ENCODE measurements at places on chromosomes 1 and 21.

DNA sequence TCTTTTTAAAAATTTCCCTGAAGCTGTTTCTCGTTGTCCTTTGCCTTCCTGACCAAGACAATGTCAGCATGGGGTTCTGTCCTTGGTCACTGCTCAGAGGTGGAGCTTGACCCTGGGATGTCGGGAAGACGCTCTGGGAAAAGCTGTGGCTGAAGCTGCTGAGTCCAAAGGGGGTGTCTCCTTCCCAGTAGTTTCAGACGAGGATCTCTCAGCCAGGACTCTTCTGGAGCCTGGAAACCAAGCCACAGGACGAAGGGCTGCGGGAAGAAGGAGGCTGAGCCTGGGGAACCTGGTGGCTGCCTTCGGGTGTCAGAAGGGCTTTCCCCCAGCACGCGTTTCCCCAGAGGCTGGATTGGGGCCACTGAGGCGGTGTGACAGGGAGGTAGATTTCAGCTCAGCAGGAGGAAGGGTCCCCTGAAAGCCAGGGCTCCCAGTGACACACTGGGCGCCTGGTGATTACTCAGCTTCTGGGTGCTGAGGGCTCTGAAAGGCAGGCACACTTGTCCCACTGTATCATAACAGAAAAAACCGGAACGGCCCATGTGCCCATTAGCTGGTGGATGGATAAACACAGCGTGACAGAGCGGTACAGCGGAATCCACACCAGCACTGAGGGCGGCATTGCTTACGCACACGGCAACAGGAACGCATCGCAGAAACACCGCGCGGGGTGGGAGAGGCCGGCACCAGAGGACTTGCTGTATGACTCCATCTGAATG is 5.0 kb upstream of the KRTAP12-1 start:
- DNase-seq, result no peak

- no peak for DNase-seq
Measured at GRCh38 chr1:200891774-200892157, 2.9 kb upstream of the INAVA start.

GRCh38 chr1:178536844-178537371 is 24.0 kb downstream of the TEX35 start:
- DNase-seq, result no peak

GRCh38 chr1:60111118-60111517 is 37.5 kb upstream of the C1orf87 start:
- no peak for DNase-seq

- DNase-seq, result no peak
Measured at GRCh38 chr1:100231721-100232120, 17.9 kb downstream of the DBT start.

DNA sequence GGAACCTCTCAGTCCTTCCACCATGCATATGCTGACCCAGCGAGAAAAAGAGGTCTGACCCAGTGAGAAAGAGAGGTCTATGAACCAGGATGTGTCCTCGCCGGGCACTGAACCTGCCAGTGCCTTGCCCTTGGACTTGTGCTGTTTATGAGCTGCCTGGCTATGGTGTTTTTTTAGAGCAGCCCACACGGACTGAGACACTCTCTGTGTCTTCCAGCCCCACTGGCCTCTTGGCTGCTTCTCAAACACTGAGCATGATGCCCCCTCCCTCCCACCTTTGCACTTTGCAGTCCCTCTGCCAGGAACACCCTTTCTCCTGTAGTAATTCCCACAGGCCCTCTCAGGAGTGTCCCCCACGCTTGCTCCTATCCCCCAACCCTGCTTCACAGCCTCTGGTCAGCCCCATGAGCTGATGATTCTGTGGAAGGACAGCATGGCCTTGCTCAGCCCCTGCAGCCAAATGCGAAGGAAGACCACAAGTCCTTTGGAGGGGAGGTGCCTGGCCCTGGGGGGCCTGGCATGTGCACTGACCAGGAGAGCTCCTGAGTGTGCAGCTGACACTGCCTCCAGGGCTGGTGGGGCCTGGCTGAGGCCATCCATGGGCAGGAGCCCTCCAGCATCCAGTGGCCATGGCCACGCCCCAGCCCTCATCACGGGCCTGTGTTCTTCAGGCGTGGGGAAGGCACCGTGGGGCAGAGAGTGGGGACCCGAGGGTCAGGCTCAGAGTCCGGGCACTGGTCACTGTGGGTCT is 23.8 kb downstream of the WNT3A start:
- no peak for DNase-seq

GRCh38 chr21:32756096-32756495 is 15.5 kb downstream of the PAXBP1 start:
- no peak for DNase-seq

- no peak for DNase-seq
Measured at GRCh38 chr1:22853651-22854185, 118.9 kb downstream of the LACTBL1 start.

- no peak for DNase-seq
Measured at GRCh38 chr1:26785611-26786436, 1.9 kb upstream of the PIGV start.

DNA sequence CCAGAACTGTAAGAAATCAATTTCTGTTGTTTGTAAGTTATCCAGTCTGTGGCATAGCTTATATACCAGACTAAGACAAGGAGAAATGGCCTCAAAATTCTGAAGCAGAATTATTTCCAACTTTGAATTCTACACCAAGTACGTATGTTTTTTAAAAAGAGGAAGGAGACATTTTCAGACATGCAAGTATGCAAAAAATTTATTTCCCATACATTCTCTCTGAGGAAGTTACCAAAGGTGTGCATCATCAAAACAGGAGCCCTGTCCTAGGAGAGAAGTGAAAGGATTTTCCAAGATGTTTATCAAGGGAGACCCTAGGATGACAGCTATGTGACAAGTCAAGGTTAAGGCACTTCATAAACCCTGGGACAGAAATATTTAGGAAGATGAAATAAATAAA is 49.3 kb upstream of the RABGAP1L start:
- DNase-seq, result no peak

DNA sequence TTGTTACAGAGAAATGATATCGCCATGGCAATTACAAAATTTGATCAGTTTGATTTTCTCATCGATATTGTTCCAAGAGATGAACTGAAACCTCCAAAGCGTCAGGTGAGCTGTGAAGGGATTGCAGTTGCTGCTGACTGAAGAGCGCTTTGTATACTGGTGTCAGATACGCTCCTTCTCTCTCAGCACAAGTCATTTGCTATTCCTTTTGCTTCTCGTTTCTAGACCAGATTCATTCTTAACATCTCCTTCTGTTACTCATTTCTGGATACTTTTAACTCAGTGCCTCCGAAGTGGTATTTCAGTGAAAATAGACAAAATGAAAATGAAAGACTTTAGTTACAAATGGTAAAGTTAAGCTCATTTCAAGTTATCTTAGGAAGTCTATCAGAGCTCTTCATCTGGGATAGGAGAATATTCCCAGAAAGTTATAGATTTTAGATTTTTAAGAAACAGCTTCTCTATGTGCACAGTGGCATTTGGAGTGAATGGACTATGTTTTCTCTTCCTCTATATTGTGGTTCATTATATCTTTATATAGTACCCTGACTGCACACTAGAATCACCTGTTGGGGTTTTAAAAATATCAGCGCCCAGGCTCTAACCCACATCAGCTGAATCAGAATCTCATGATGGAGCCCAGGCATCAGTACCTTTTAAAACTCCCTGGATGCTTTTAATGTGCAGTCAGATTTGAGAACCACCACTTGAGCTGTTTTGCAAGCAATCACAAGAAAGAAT is 30.3 kb upstream of the KCNQ4 start:
- peak; percentile 54 for DNase-seq

DNA sequence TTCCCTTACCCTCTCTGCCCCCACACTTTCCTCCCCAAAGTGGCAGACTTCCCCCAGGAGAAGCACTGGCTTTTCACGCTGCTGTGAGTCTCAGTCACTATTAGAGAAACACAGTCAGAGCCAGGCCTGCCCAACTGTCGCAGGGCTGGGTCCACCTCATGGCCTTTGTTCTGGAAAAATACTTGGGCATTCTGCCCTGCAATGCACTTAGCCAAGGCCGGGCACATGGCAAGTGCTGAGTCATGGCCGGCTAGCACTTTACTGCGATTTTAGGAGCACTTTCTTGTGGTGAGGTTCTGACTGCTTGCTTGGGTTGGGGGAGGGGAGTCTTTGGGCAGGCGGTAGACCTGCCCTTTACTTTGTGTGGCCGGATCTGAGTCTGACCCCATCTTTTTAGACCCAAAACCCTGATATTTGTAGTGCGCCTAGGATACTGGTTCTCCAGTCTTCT is 7.7 kb downstream of the EPHX1 start:
- DNase-seq, result no peak

- DNase-seq, result no peak
Measured at GRCh38 chr1:205410581-205411298, 11.1 kb downstream of the LEMD1 start.

- DNase-seq, result no peak
Measured at GRCh38 chr1:27353166-27353565, 11.3 kb downstream of the SYTL1 start.
